Fibroblast of upper back skin (primary cell): ENCODE measurements at places on chromosomes 5 and 9.

DNA sequence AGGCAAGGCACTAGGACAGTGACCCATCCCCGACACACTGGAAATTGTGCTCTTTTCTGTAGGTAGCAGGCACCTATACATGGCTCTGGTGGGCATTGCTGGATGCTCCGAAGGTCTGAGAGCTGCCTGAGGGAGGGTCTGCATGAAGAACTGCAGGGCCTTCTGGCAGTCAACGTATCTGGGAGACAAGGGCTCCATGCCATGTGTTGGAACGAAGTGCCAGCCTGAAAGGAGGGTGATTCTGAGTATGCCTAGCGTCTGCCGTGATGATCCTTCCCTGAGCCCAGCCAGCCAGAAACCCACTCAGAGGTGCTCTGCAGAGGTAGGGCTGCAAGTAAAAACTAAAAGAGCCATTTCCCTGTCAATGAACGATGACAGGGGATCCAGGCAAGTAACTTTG lies 453.2 kb downstream of the MED10 start:
- DNase-seq = no peak

DNA sequence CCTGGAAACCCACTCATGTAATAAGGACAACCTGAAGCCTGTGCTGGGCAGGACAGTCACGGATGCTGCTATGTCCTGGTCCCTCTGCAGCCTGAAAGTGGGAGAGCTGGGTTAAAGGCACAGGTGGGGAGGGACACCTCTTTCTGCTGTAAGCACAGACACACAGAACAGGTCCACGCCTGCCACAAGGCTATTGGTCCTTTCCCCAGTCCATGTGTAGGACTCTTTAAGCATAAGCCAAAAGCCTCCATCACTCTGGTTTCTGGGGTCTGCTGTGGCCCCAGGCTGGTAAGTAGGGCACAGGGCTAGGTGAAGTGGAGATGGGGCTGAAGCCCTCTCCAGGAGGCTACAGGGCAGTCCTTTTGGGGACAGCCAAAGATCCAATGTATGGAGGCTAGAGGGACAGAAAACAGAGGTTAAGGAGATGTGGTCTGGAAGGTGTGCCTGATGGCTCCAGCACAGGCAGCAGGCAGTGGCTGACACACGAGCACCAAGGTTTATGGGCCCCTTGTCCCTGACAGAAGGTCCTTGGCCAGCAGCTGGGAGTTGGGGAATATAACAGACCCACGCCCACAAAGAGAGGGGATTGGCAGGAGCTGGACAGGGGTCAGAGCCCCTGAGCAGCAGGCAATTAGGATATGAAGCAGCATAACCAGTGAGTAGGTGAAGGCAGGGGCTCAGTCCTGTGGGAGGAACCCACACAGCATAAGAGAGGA lies 203.6 kb upstream of the MVB12B start:
- no peak for DNase-seq

- no peak for DNase-seq
Observed at GRCh38 chr5:92369587-92369986, 986.5 kb upstream of the ARRDC3 start.

GRCh38 chr9:134951994-134952393 lies 34.3 kb upstream of the FCN1 start:
- no peak for DNase-seq
